ENCODE measurements at places on chromosomes 7 and 10. TPM values are rescaled to one million over a fixed set of nuclear protein-coding genes. Genes with fewer than 3 reads are reported as not detected.

Gene IQUB
- not detected for total RNA-seq

Gene RASSF4
- 40.0 TPM for total RNA-seq

Gene CACNA2D1
- total RNA-seq: 17.3 TPM

Gene JCAD
- total RNA-seq: 82.8 TPM

Gene TMUB1
- 143 TPM for total RNA-seq

Gene MOGAT3
- not detected for total RNA-seq

Gene LHFPL3
- total RNA-seq: not detected

Gene INMT
- 51.8 TPM for total RNA-seq

Gene MRC1
- 15.1 TPM for total RNA-seq

Gene CYP2C8
- total RNA-seq: not detected

Gene RARRES2
- 144 TPM for total RNA-seq

Gene STK31
- 1.6 TPM for total RNA-seq

Gene NPY4R
- total RNA-seq: not detected

Gene PLXDC2
- total RNA-seq: 94.1 TPM

Gene ZC3HAV1L
- 29.1 TPM for total RNA-seq

Gene IRF5
- not detected for total RNA-seq

Gene PLCE1
- total RNA-seq: 3.8 TPM

Gene LRIT1
- not detected for total RNA-seq

Gene GIMAP2
- total RNA-seq: 12.3 TPM

Gene FAM185A
- 28.9 TPM for total RNA-seq

Gene MTURN
- 40.9 TPM for total RNA-seq

Gene FEZF1
- not detected for total RNA-seq

Gene SPDYE8
- not detected for total RNA-seq

Gene IDI2
- not detected for total RNA-seq

Gene CEP55
- total RNA-seq: not detected

Gene CFAP70
- not detected for total RNA-seq

Gene LOXL4
- 3.7 TPM for total RNA-seq

Gene SLC16A9
- 2.9 TPM for total RNA-seq

Gene NUPR2
- total RNA-seq: not detected

Gene MSMB
- not detected for total RNA-seq

Gene ITPRID1
- total RNA-seq: not detected

Gene IFIT1
- total RNA-seq: 28.5 TPM

Gene GPR85
- total RNA-seq: not detected

Gene AKR1C3
- 64.4 TPM for total RNA-seq

Gene STOX1
- 0.11 TPM for total RNA-seq

Gene AMZ1
- total RNA-seq: not detected

Gene TMEM184A
- not detected for total RNA-seq

Gene UCN3
- not detected for total RNA-seq

Gene ITGB8
- total RNA-seq: 7.9 TPM

Gene TAS2R60
- not detected for total RNA-seq

Gene OPTN
- 48.5 TPM for total RNA-seq

Gene UNCX
- total RNA-seq: not detected

Gene ANXA8
- total RNA-seq: not detected

Gene CAMK1D
- total RNA-seq: 4.2 TPM

Gene LIPM
- total RNA-seq: not detected

Gene CYP2W1
- not detected for total RNA-seq

Gene HYAL4
- not detected for total RNA-seq

Gene TRIM74
- not detected for total RNA-seq

Gene SLC12A9
- 19.4 TPM for total RNA-seq

Gene PCGF5
- 39.8 TPM for total RNA-seq

Gene PDZD7
- 0.53 TPM for total RNA-seq

Gene PNLIPRP1
- total RNA-seq: not detected

Gene NEUROG3
- not detected for total RNA-seq

Gene CDC14C
- total RNA-seq: not detected

Gene MBL2
- total RNA-seq: not detected

Gene OR2F1
- total RNA-seq: not detected

Gene GHRHR
- total RNA-seq: not detected
